ENCODE measurements at places on chromosomes 11 and 22. TPM values are rescaled to one million over a fixed set of nuclear protein-coding genes. Genes with fewer than 3 reads are reported as not detected.

- DNase-seq, result no peak
Observed at GRCh38 chr22:39344046-39344390, 5.8 kb upstream of the SYNGR1 start.

GRCh38 chr11:27420722-27421572, 51.6 kb downstream of the LGR4 start:
- DNase-seq, result no peak

DNA sequence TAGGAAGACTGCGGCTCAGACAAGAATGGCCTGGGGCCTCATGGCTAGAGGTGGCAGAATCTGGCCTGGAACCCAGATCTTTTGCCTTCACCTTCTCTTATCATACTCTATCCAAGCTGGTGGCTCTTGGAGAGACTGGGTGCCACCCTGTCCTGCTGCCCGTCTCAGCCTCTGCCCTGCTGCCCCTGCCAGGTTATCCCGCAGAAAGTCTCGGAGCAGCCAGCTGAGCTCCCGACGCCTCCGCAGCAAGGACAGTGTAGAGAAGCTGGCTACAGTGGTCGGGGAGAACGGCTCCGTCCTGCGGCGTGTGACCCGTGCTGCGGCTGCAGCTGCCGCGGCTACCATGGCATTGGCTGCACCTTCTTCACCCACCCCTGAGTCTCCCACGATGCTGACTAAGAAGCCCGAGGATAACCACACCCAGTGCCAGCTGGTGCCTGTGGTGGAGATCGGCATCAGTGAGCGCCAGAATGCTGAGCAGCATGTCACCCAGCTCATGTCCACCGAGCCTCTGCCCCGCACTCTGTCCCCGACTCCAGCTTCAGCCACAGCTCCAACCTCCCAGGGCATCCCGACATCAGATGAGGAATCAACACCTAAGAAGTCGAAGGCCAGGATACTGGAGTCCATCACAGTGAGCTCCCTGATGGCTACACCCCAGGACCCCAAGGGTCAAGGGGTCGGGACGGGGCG, 5.9 kb downstream of the INCENP start:
- DNase-seq, result no peak

DNA sequence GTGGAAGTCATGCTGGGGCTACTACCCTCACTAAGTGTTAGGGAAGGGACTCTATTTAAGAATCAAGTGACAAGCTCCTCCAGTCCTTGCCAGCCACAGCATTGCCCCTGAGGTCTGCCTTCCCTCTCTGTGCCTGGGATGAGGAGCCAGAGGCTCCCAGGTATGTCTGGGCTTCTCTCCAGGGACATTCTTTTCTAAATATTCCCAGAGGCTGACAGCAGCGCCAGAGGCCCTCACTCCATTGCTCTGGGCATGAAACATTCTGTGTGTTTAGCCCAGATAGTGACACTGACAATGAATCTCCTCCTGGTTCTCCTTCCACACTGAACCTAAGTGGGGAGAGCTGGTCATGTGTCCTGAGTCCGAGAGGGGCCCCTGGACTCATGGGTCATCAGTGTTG, 2.2 kb downstream of the OR51E1 start:
- peak; percentile 31 for DNase-seq

- peak; percentile 62 for DNase-seq
Observed at GRCh38 chr11:122440811-122441665, 214.5 kb upstream of the UBASH3B start.

The DUSP8 gene
- total RNA-seq, result 25.4 TPM

GRCh38 chr11:9601876-9602199, 28.4 kb downstream of the WEE1 start:
- DNase-seq, result no peak

The BRSK2 gene
- 0.28 TPM for total RNA-seq

The KLHL35 gene
- total RNA-seq, result 0.20 TPM

DNA sequence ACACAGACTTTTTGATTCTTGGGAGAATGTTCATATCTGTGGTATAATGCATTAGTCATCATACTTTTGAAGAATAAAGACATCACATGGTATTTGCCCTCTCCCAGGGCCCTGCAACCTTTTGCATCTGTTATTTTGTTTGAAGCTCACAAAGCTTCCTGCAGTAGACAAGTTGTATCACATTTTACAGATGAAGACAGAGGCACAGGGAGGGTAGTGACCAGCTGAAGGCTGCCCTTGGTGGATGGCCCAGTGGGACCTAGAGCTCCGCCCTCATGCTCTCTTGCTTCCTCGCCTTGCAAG, 66.4 kb downstream of the UBASH3B start:
- no peak for DNase-seq

GRCh38 chr11:2321311-2321683, 19.5 kb downstream of the TSPAN32 start:
- no peak for DNase-seq

- no peak for DNase-seq
Observed at GRCh38 chr11:27041141-27041899, 705 bp downstream of the BBOX1 start.

- DNase-seq, result no peak
Observed at GRCh38 chr11:60848714-60849151, 6.8 kb downstream of the CCDC86 start.

The SLC43A3 gene
- total RNA-seq, result 33.1 TPM

DNA sequence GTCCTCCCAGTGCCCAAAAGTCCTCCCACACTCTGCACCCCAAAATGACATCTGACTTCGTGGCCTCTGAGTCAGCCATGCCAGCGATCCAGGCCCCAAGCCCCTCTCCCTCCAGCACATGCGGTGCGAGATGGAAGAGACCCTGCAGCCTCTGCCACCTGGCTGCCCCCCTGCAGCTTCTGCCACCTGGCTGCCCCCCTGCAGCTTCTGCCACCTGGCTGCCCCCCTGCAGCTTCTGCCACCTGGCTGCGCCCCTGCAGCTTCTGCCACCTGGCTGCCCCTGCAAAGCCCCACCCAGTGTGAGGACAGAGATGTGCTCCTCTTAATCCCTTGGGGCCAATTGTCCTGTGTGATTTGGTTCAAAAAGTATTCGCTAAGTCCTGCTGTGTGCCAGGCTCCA, 68.0 kb downstream of the WNT7B start:
- DNase-seq, result no peak

- DNase-seq, result no peak
Observed at GRCh38 chr22:35742342-35743100, 24.8 kb downstream of the APOL5 start.

GRCh38 chr11:65912845-65913244, 6.0 kb downstream of the C11orf68 start:
- DNase-seq, result no peak

The ANKK1 gene
- not detected for total RNA-seq

GRCh38 chr11:3220101-3220500, 1.5 kb upstream of the MRGPRG start:
- DNase-seq, result no peak

The A4GALT gene
- total RNA-seq, result 123 TPM

The OR6M1 gene
- not detected for total RNA-seq

- DNase-seq, result no peak
Observed at GRCh38 chr11:100930185-100930778, 199.3 kb downstream of the PGR start.

GRCh38 chr22:29713156-29713727, 6.6 kb upstream of the CABP7 start:
- no peak for DNase-seq

The UPB1 gene
- total RNA-seq, result 0.75 TPM

The ADM2 gene
- total RNA-seq, result not detected

- DNase-seq, result no peak
Observed at GRCh38 chr11:2547806-2548205, 103.0 kb downstream of the KCNQ1 start.

GRCh38 chr11:1304380-1304779, 5.1 kb downstream of the TOLLIP start:
- DNase-seq, result no peak

- DNase-seq, result no peak
Observed at GRCh38 chr11:82003671-82004515, 729.8 kb downstream of the FAM181B start.

GRCh38 chr22:33922349-33922681, 2.0 kb upstream of the LARGE1 start:
- DNase-seq, result no peak

The UBQLNL gene
- not detected for total RNA-seq

The SBF1 gene
- 67.9 TPM for total RNA-seq

The SEPTIN5 gene
- 172 TPM for total RNA-seq

- no peak for DNase-seq
Observed at GRCh38 chr11:32874132-32874531, 18.5 kb upstream of the QSER1 start.

GRCh38 chr11:125167292-125167953, 2.9 kb downstream of the PKNOX2 start:
- peak; percentile 57 for DNase-seq

DNA sequence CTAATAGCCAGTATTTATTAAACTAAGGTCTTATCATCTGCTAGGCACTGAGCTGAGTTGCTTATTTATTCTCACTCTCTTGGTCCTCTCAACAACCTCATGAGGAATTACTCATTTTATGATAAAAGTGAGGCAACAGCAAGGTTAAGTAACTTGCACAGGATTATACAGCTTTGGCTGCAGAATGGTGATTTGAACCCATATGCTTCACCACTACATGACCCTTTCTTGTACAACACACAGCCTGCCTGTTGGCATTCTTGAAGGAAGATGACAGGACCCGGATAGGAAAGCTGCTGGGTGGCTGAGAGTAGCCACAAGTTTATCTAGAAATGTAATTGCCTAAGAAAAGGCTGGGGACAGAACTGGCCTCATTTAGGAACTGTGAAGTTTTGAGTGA, 5.3 kb upstream of the PARVA start:
- no peak for DNase-seq

The CCDC87 gene
- total RNA-seq, result 0.30 TPM

GRCh38 chr11:131696690-131697089, 326.3 kb downstream of the NTM start:
- no peak for DNase-seq

The CDC42BPG gene
- 0.11 TPM for total RNA-seq

- no peak for DNase-seq
Observed at GRCh38 chr11:70925238-70925637, 327.1 kb downstream of the SHANK2 start.

The TESMIN gene
- total RNA-seq, result 0.61 TPM

DNA sequence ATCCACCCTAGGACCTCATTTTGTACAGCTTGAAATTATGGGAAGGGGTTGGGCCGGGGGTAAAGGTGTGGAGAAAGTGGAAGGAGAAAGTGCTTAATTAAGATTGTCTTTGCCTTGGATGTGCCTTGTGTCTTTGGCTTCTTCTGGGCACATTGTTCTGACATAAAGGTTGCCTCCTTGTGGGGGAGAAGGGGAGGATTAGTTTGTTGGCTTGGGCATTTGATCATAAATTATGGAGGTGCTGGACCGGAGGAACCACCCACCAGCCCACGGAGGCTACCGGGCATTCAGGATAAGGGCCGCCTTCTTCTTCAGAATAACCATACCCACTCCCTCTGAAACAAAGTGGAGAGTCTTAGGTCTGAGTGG, 1.3 kb downstream of the PAFAH1B2 start:
- no peak for DNase-seq

DNA sequence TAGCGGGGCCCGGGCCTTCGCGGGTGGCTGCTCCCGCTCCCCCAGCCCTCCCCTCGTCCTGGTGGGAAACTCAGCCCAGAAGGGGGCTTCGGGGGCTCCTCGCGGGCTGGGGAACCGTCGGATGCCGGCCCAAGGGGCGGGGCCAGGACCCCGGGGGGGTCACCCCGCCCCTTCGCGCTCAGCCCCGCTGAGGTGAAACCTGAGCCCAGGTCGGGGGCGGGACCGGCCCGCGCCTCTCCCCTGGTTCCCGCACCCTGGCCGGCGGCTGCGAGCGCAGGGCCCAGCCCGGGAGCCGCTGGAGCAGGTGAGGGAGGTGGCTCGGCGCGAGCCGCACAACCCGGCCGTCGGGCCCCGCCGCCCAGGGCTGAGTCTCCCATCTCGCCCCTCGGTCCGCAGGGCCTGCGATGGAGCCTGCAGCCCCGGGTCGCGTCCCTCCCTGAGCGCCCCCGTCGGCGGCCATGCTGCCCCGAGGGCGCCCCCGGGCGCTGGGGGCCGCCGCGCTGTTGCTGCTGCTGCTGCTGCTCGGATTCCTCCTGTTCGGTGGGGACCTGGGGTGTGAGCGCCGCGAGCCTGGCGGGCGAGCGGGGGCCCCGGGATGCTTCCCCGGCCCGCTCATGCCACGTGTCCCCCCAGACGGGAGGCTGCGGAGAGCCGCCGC, at the start of gene LARGE2:
LARGE2 (plus strand) TSS at position 232 of the 658 bp plus-strand sequence; CDS start at position 459, 227 bp downstream.
- no peak for DNase-seq

- DNase-seq, result no peak
Observed at GRCh38 chr11:78666675-78667160, 92.1 kb upstream of the NARS2 start.

DNA sequence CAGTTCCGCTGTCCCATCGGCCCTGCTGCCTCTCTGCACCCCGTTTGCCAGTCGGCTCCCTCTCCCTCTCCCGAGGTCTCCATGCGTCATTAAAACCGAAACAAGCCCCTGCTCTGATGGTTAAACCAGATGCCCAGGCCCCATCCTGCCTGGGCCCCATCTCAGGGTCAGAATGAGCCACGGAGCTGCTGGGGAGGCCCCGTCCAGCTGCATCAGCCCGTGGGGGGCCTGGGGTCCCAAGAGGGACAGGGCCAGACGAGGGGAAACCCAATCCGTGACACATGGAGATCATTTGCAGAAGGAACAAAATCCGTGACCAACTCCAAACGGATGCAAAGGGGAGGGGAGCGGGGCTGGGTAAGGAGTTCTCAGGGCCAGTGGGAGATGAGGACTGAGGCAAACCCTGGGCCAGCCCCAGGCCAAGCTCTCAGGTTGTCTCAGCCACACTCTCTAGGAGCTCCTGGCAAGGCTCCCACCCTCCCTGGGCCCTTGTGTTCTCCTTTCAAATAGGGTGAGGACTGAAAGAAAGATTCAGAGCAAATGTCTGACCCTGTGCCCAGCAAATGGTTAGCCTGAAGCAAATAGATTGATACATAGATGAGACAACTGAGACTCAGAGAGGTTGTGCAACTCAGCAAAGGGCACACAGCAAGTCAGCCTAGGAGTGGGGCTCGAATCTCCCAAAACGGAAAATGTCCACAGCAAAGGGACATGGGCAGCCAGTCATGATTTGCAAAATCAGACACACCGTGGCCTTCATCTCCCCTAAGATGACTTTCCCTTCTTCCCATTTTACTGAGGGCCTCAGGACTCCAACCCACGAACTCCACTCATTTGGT, 162.1 kb downstream of the MN1 start:
- peak; percentile 21 for DNase-seq

The APOL5 gene
- total RNA-seq, result not detected

- no peak for DNase-seq
Observed at GRCh38 chr11:45245218-45246045, 40.7 kb downstream of the SYT13 start.

GRCh38 chr11:65314501-65315203, at the start of gene CDC42EP2:
CDC42EP2 (plus strand) TSS chr11:65314866; CDS start chr11:65320899, 6,033 bp downstream.
- DNase-seq, result peak; percentile 86

GRCh38 chr11:69199583-69200315, 44.0 kb downstream of the SMIM38 start:
- no peak for DNase-seq

Data from heart right ventricle (tissue), 16 donors.